ENCODE measurements at places on chromosomes 2 and 18. TPM values are rescaled to one million over a fixed set of nuclear protein-coding genes. Genes with fewer than 3 reads are reported as not detected.

LPIN1 gene
- 8.7 TPM for total RNA-seq

PDE1A gene
- total RNA-seq: 0.17 TPM

AQP4 gene
- total RNA-seq: not detected

LRP2 gene
- total RNA-seq: not detected

DSG4 gene
- not detected for total RNA-seq

TMEM247 gene
- not detected for total RNA-seq

TMEM17 gene
- 4.3 TPM for total RNA-seq

ASB18 gene
- total RNA-seq: 0.03 TPM

DNAJC5G gene
- not detected for total RNA-seq

WNT6 gene
- total RNA-seq: 0.31 TPM

CDKL4 gene
- not detected for total RNA-seq

OTOS gene
- total RNA-seq: not detected

Measured in A549 treated with GW870086 at 1 μM for 4 hours (cell line).